ENCODE measurements at places on chromosomes 2 and 18. TPM values are rescaled to one million over a fixed set of nuclear protein-coding genes. Genes with fewer than 3 reads are reported as not detected.

CCDC121 gene
- total RNA-seq: 1.0 TPM

CCBE1 gene
- total RNA-seq: 9.2 TPM

RALBP1 gene
- 67.2 TPM for total RNA-seq

CYTIP gene
- not detected for total RNA-seq

TUBA4A gene
- total RNA-seq: 330 TPM

B3GNT7 gene
- total RNA-seq: 0.34 TPM

GAL3ST2 gene
- not detected for total RNA-seq

PKP4 gene
- total RNA-seq: 36.5 TPM

SLC39A10 gene
- 64.9 TPM for total RNA-seq

ABCG8 gene
- not detected for total RNA-seq

SIGLEC15 gene
- total RNA-seq: 0.15 TPM

NEU2 gene
- total RNA-seq: not detected

ALPI gene
- not detected for total RNA-seq

C1GALT1C1L gene
- not detected for total RNA-seq

FN1 gene
- total RNA-seq: 133 TPM

AMER3 gene
- not detected for total RNA-seq

Measured in hair follicular keratinocyte (primary cell).